ENCODE measurements at places on chromosomes 4 and X.
A peak's percentile ranks its signal among the peaks of the same experiment; 100 is the strongest.

DNA sequence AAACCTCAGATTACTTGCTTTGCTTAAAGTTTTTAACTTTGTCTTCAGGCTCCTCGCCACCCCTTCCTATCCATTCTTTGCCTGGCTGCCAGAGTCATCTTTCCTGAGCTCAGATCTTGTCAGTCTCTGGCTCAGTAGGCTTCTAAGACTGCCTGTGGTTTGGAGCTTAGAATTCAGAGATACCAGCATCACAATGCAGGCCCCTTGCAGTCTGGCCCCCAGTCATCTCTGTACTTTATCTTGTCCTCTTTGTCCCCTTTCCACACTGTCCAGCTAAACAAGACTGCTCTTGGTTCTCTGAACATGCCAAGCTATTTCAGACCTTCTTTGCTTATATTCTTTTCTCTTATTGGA is 3.0 kb downstream of the KIAA0232 start:
- no peak for DNase-seq

GRCh38 chrX:793216-793770 is 162.7 kb downstream of the SHOX start:
- peak; percentile 24 for DNase-seq

DNA sequence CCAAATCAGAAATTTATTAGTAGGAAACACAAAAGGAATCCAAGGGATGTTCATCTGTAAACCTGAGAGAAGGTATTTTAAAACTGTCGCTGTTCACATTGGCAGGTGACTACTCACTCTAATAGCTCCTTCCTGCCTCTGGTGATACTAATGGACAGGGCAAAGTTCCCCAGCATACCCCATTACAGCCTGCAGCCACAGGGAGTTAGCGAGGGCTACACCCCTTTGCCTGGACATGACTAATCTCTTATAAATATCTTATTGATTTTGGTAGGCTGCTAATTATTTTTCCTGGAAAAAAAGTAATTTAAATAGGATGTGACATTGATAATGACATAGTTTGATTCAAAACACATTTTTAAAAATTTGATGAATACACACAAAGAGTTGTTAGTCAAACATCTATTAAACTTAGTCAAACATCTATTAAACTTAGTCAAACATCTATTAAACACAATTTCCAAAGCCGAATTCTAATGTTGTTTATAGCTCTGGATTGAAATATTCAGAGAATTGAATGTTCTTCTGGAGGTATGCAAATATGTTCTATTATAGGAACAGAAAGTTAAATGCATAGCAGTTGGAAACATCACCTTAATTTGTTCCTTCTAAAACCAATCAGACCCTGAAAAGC is 83.0 kb upstream of the CBR4 start:
- no peak for DNase-seq

DNA sequence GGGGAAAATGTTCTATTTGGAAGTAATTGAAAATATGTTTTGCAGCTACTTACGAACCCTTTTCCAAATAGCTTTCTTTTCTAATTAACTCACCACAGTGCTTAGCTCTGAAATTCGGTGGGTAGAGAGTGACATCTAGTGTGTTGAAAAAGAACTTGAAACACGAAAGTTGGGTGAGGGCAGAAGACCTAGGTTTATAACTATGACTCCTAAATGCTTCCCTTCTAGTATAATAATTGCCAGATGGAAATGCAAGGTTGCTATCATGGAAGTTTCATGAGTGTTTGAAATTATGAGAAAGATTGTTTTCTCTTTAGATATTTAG is 77.3 kb upstream of the NOCT start:
- peak; percentile 13 for DNase-seq

DNA sequence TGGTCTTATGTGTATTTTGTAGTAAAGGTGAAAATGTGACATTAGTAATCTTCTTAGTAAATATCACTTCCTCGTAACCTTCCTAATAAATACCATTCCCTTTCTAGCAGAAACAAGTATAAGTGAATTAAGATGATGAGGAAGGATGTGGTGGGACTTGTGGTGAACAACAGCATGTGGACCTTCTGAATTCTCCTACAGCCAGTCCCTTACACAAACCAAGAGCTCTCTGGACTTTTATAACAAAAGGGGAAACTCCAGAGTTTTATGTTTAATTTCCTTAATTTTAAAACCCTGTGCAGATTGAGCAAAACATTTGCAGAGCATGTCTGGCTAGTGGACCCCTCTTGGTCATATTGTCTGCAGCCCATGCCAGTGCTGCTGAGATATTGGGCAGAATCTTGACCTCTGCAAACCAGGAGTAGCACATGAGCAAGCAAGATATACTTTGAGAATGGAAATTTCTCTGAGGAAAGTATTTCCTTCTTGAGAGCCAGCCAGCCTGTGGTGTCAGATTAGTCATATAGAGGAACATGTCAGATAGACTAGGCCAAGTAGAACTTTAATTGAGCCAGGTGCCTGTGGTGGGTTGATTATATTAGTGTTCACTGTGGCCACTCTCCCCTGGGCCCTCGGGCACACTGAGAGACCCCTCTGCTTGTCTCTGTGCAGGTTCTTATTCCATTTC is 328.2 kb downstream of the DKK2 start:
- no peak for DNase-seq

DNA sequence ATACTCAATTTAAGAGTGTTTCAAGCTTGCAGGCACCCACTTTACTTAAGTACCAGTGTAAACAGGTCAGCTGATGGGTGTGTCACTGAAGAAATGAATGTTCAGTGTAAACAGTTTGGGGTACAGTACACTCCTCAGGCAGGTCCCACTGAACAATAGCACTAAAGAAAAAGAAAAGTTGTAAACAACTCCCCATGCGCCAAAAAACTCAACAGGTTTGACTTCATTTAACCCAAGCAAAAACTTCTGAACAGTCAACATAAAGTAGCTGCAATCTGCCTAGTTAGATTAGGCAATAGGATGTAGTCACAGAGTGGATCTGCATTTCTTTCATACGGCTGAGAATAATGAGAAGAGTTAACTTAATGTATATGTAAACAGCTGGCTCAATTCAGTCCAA is 93.2 kb downstream of the FAM13A start:
- DNase-seq = no peak

DNA sequence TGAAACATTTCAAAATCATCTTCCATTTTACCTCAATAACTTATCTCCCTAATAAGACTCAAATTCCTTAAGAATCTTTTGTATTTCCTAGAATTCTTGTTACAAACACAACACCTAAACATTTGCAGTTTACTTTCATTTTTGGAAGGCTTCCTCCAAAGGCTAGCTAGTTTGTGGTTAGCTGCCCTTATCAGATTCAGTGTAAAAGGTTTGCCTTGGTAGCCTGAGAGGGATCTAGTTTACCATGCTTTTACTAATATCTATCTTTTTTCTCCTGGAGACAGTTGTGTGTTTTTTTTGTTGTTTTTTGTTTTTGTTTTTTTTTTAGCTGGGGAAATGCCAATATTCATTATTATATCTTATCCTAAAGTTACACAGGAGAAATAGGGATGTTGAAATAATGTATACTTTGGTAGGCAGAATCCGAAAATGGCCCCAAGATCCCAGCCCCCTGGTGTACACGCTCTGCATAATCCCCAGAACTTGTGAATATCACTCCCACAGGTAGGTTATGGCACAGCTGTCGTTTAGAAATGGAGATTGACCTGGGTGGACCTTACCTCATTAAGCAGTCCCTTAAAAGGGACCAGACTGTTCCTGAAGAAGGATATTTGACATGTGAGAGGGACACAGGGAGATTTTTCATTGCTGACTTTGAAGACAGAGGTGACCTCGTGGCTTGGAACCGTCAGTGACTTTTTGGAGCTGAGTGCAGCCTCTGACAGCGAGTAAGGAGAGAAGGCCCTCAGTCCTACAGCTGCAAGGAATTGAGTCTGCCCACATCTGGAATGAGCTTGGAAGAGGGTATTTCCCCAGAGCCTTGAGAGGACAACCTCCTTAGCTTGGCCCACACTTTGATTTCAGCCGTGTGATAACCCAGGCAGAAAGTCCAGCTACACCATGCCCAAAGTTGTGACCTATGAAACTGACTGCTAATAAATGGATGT is 33.4 kb downstream of the SEPTIN11 start:
- DNase-seq = no peak

DNA sequence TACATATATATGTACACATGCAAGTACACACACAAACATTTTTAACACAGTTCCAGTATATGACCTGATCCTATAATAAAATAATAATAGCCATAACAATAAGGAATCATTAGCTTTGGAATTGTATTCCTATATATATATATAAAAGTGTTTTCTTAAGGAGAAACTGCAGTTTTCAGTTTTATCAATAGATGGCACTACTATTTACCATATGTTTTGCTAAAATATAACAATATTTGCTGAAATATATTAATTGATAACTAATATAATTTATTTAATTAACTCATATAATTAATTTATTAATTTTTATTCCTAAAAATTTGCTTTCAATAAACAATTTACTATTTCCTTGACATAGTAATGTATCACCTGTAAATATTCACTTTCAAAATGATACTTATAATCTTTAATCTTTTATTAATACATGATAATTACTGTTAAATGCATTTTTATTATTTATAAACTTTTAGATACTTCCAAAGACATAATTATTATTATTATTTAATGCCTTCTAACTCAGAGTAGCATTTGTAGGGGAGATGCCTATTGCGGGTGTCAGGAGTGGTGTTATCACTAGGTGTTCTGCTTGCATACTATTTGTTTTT is 599.5 kb downstream of the FSTL5 start:
- DNase-seq = no peak

DNA sequence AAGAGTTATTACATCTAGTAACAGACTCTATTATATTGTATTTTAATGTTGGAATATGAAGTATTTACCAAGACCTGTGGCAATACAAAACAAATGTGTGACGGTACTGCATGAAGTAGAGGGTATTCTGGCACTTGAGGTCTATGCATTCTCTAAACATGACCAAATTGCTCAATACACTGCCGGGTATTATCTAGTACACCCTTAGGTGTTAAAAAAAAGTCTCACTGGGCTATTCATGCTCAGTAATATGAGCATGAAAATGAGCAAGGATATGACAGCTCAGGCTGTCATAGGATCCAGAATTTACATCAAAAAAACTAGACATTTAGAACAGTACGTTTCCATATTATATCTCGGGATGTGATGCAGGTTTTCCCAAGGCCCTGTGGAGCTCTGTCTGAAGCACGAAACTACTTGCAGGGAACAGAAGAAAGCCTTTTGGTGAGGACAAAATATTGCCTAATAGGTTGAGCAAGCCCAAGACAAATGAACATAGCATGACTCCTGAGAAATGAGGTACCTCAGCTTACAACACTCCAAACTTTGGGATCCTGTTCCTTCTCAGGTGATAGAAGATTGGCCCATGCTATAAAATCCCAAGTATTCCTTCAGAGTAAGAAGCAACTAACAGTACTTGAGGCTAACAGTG is 74.1 kb upstream of the MAOA start:
- DNase-seq = no peak

DNA sequence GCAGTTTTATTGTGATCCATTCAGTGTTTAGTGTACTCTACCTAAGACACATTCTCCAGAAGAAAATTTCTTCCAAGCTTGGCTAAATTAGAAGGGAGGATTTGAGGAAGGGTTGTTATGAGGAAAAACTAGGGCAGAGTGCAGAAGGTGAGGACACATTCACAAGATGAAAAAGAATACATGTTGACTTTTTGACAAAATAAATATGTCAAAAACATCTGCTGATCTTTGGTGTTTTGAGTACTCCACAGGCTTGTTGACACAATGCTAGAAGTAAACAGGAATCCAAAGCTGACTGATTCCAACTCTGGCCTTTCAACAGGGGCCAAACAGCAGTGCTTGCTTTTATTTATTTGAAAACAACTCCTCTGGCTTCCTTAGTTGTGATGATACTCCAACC is 125.8 kb upstream of the SLC7A11 start:
- no peak for DNase-seq

GRCh38 chr4:19756661-19757060 is 495.0 kb upstream of the SLIT2 start:
- DNase-seq = no peak

GRCh38 chr4:123024710-123025109 is 102.3 kb upstream of the NUDT6 start:
- DNase-seq = no peak

GRCh38 chr4:47690611-47691010 is 147.3 kb downstream of the CORIN start:
- DNase-seq = no peak

DNA sequence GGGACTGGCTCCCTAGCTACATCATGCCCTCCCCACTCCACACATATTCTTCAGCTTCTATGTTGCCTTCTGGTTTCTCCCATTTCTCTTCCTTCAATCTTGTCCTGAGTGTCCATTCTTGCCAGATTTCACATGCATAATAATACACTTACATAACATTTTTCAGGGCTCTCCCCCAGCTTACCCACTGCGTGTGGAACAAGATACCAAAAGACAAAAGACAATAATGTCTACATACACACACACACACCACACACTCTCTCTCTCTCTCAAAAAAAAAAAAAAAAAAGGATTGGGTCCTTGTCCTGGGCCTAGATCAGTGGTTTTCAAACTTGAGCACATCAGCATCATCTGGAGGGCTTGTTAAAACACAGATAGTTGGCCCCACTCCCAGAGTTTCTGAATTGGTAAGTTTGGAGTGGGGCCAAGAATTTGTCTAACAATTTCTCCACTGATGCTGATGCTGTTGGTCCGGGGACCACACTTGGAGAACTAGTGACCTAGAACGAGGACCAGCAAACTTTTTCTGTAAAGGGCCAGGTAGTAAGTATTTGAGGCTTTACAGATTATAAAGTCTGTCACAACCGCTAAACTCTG is 6.5 kb upstream of the SMARCA1 start:
- DNase-seq = peak; percentile 94

- no peak for DNase-seq
Measured at GRCh38 chr4:38149997-38150671, 189.9 kb downstream of the PTTG2 start.

DNA sequence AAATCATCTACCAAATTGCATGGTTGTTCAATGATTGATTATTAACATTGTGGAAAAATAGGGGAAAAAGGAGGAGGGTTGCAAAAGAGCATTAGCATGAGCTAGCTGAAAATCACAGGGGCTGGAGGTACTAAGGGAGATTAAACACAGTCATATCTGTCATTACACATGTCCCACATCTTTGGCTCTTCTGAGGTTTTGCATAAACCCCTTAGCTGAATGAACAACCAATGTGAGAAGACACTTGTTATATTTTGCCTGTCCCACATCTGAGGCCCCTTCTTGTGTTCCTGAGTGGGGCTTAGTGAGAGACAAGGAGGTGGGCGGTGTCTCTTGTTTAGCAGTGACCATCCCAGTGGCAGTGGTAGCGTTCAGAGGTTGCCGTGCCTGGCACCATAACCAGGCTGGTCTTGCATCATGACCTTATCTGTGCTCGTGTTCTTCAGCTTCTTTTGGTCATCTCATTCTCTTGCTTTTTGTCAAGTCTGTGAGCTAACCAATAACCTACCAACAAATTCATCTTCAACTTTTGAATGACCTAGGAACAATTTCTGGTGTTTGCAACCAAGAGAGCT is 95.6 kb downstream of the MID1IP1 start:
- DNase-seq = no peak

GRCh38 chr4:38715050-38715449 is 51.1 kb downstream of the KLF3 start:
- no peak for DNase-seq

DNA sequence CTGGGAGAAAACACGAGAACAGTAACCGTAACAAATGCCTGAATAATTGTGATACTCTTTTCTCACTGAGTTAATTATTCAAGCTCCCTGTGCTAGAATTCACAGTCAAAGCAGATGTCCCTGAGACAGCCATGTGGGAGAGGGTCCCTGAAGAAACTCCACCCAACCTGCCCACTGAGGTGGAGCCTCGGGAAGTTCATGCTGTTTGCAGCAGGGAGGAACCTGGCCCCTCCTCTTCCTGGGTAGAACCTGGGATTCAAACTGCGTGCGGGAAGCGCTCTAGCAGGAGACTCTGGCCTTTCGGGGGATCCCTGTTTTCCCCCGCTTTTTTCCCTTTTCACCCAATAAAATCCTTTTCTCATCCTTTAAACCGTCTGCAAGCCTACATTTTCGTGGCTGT is 20.2 kb upstream of the RHOH start:
- DNase-seq = no peak
